ENCODE measurements at places on chromosomes 12 and 14.

DNA sequence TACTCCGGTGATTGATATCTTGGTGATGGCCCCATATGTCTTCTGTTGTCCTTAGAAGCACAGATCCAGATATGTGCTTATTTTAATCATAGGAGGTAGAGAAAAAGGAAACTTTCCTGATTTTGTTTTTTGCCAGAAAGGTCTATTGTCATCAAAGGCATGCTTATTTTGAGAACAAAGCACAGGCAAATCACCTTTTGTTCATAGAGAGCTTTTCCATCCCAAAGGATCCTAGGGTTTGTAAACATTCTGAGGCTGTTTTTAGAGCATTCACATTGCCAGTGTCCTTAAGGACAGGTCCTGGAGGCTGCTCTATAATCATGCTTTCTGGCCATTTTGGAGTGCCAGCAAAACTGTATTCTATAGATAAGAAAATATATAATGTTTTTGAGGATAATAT lies 148.5 kb upstream of the SEL1L start:
- DNase-seq, result no peak

DNA sequence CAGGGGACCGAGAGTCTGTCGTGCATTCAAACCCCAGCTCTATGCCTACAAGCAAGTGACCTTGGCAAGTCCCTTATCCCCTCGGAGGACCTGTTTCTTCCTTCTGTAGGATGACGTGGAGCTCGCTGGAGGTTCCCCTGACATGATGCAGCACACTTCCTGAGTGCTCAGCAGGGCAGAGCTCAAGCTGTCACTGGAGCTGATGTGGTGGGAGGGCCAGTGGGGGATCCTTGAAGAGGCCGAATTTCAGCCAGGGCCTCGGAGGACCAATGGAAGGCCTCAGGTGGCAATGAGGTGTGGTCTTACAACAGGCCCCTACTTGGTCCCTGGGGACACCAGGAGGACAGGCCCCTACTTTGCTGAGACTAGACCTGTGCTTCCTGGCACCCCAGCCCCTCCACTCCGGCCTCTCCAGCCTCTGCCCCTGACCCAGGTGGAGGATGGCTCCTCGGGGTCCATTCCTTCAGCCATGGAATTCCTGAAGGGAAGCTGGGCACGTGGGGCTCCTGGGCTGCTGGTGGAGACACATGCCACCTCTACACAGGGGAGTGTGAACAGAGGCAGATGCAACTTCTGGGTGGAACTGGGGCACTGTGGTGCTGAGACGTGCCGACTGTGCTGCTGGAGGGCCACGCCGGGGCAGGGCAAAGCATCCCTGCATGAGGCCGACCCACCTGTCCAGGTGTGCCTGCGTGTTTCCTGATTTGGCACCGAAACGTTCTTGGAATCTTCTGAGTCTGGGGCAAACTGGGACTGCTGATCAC lies 18.7 kb upstream of the KIF26A start:
- DNase-seq, result no peak

GRCh38 chr12:27575090-27575761 lies 51.2 kb downstream of the PPFIBP1 start:
- DNase-seq, result no peak

DNA sequence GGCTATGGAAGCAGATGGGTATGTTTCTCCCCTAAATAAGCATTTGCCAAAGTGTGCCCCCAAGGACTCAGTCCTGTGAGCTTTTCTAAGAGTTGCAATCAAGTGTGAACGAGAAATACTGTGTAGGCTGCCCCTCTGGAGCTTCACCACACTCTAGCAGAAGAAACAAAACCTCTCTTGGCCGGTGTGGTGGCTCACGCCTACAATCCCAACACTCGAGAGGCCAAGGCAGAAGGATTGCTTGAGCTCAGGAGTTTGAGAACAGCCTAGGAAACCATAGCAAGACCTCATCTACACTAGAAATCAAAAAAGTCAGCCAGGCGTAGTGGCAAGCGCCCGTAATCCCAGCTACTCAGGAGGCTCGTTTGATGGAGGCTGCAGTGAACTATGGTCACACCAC lies 9.8 kb downstream of the VPS37B start:
- no peak for DNase-seq

DNA sequence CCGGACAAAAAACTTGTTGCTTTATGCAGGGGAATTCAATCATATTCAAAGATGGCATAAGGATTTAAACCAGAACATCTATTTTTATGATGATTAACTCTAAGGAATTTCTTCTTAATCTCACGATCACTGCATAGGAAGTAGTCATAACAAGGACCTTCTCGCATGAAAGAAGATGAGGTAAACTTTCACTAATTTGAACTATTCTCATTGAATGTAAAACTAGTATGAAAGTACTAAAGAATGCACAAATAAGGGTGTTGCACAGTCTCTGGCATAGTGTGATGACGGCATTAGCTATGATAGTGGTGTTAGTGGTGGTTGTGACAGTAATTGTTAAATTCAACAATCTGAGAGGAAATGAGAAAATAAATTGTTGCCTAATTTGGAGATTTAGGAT lies 280.0 kb downstream of the SLC6A15 start:
- no peak for DNase-seq

DNA sequence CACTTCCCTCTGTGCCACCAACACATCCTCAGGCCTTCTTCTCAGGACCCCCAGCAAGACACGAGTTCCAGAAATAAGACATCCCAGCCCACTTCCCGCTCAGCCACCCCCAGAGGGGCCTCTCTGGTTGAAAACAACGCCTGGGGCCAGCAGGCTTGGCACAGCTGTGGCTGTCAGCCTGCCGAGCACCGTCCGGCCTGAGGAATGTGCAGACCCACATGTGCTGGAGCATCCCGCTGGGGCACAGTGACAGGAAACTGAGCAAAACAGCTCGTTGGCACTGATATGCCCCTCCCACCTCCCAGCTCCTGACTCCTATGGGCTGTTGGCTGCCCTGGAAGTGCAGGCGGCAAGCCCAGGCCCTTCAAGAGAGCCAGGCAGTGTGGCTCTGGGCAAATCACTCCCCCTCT lies 1.4 kb downstream of the SYNE3 start:
- no peak for DNase-seq

GRCh38 chr12:124722878-124723277 lies 140.8 kb downstream of the SCARB1 start:
- no peak for DNase-seq

DNA sequence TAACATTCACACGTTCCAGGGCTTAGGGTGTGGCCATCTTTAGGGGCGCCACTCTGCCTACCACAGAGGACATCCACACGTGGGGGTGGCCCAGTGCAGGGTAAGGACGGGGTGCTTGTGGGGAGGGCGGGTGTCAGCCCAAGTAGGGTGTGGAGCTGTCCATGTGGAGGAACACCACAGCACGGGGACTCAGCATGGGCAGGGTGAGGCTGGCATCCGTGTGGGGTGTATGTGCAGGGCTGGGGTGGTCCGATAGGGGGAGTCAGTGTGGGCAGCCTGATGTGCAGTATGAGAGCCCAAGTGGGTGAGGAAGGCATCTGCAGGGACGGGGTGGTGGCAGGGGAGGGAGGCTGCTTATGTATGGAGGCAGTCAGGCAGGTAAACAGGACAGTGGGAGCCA lies 17.7 kb downstream of the PSMC1 start:
- DNase-seq, result no peak
